ENCODE measurements at places on chromosomes 7 and 10.
A peak's percentile ranks its signal among the peaks of the same experiment; 100 is the strongest.

- H3K4me1 ChIP-seq = peaks cover 70% of the 10 kb centered on the region
- H3K36me3 ChIP-seq = peaks cover 8% of the 10 kb centered on the region
- H3K27me3 ChIP-seq = no peaks in the 10 kb centered on the region
- peak overlapping the region; percentile 84 for H3K4me3 ChIP-seq
- DNase-seq = no peak
Observed at GRCh38 chr10:6542999-6543430, 37.1 kb downstream of the PRKCQ start.

DNA sequence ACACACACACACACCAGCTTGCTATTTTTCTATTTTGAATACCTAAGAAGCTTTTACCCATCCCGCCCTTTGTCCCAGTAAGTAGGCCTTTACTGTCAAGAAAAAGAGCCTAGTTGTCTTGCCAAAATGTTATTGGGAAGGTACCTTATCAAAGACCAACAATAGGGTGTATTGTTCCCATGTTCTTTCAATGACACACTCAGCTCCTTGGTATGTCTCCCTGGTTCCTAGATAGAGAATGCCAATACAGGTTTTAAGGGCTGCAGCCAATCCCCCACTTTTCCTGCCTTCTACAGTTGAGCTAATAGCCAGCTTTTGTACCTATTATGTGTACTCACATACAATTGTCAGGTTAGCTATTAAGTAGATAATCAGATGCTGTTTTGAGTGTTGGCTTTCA, 92.0 kb upstream of the LRRTM3 start:
- no peak overlapping the region for H3K27ac ChIP-seq
- no peaks in the 10 kb centered on the region for H3K27me3 ChIP-seq
- no peaks in the 10 kb centered on the region for H3K36me3 ChIP-seq
- no peak for DNase-seq
- H3K4me1 ChIP-seq = no peaks in the 10 kb centered on the region

DNA sequence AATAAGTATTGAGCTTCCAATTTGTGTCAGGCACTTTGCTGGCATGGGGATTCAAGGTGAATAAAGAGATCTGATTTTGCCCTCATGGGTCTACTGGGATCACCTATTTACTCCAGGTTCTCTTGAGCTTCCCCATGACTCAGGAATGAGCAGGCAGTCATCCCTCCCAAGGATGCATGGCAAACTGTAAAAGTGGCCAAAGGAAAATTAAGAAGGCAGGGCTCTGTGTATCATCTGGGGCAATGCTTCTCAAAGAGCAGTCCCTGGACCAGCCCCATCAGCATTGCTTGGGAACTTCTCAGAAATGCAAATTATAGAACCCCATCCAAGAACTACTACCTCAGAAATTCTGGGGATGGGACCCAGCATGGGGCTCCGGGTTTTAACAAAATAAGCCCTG, 48.7 kb downstream of the WDFY4 start:
- H3K27ac ChIP-seq = no peak overlapping the region
- no peak overlapping the region for H3K4me3 ChIP-seq
- DNase-seq = no peak
- no peaks in the 10 kb centered on the region for H3K36me3 ChIP-seq
- no peaks in the 10 kb centered on the region for H3K4me1 ChIP-seq

- H3K27me3 ChIP-seq = no peaks in the 10 kb centered on the region
- no peaks in the 10 kb centered on the region for H3K36me3 ChIP-seq
- peaks cover 27% of the 10 kb centered on the region for H3K4me1 ChIP-seq
- H3K27ac ChIP-seq = no peak overlapping the region
Observed at GRCh38 chr10:12489806-12490205, 140.5 kb downstream of the CAMK1D start.

DNA sequence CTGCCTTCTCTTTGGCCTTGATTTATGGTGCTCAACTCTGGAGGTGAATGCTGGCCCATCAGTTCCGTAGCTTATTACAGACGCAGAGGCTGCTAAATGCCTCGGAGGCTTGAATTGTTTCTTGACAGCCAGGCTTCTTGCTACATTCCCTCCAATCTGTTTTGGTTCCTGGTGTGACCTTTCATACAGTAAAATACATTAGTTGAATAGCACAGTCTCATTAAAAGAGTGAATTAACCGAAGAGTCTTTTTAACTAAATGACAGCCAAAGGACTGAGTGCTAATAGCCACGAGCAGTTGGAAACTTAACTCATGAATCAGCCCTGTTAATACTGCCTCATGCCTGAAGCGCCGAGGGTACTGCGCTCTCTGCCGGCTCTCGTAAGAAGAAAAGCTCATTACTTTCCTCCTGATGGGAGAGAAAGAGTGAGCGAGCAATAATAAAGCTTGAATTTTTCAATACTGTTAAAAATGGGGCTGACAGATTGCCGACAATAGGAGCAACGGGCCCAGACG, 236.4 kb upstream of the GPR26 start:
- H3K4me1 ChIP-seq = no peaks in the 10 kb centered on the region
- DNase-seq = no peak
- no peaks in the 10 kb centered on the region for H3K36me3 ChIP-seq

- H3K27me3 ChIP-seq = peaks cover 46% of the 10 kb centered on the region
- no peaks in the 10 kb centered on the region for H3K36me3 ChIP-seq
- H3K4me3 ChIP-seq = no peak overlapping the region
- peaks cover 21% of the 10 kb centered on the region for H3K4me1 ChIP-seq
Observed at GRCh38 chr10:3424111-3424851, 251.7 kb upstream of the PITRM1 start.

DNA sequence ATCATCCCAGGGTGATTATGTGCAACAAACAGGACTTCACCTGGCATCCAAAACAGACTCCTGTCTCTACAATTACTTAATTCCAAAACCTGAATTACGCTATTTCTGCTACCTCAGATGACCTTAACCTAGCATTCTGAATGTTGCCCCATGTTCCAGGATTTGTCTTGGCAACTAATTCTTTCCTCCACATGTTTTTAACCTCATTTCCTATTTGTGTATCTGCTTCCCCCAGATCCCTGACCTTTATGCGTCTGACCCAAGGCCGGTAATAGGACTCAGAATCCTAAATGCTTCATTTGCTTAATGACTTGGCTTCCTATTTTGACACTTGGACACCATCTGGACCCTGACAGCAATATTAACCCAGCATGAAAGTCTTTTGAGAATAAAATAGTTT, 8.7 kb upstream of the ING3 start:
- peaks cover 18% of the 10 kb centered on the region for H3K27me3 ChIP-seq
- H3K27ac ChIP-seq = no peak overlapping the region
- no peak overlapping the region for H3K4me3 ChIP-seq
- H3K36me3 ChIP-seq = no peaks in the 10 kb centered on the region

- DNase-seq = no peak
- no peaks in the 10 kb centered on the region for H3K4me1 ChIP-seq
- H3K4me3 ChIP-seq = peak overlapping the region; percentile 4
- no peak overlapping the region for H3K27ac ChIP-seq
Observed at GRCh38 chr7:47256016-47256415, 325.9 kb downstream of the TNS3 start.

GRCh38 chr10:32713560-32713959, 244.5 kb downstream of the ITGB1 start:
- no peak overlapping the region for H3K27ac ChIP-seq
- H3K36me3 ChIP-seq = no peaks in the 10 kb centered on the region
- H3K27me3 ChIP-seq = no peaks in the 10 kb centered on the region
- DNase-seq = no peak

- no peak overlapping the region for H3K4me3 ChIP-seq
- H3K27ac ChIP-seq = no peak overlapping the region
- no peak for DNase-seq
Observed at GRCh38 chr10:44982496-44982895, 3.9 kb upstream of the DEPP1 start.

- H3K4me1 ChIP-seq = no peaks in the 10 kb centered on the region
- DNase-seq = no peak
- no peak overlapping the region for H3K27ac ChIP-seq
- no peaks in the 10 kb centered on the region for H3K36me3 ChIP-seq
- no peak overlapping the region for H3K4me3 ChIP-seq
Observed at GRCh38 chr10:1309617-1310270, 253.6 kb downstream of the WDR37 start.

DNA sequence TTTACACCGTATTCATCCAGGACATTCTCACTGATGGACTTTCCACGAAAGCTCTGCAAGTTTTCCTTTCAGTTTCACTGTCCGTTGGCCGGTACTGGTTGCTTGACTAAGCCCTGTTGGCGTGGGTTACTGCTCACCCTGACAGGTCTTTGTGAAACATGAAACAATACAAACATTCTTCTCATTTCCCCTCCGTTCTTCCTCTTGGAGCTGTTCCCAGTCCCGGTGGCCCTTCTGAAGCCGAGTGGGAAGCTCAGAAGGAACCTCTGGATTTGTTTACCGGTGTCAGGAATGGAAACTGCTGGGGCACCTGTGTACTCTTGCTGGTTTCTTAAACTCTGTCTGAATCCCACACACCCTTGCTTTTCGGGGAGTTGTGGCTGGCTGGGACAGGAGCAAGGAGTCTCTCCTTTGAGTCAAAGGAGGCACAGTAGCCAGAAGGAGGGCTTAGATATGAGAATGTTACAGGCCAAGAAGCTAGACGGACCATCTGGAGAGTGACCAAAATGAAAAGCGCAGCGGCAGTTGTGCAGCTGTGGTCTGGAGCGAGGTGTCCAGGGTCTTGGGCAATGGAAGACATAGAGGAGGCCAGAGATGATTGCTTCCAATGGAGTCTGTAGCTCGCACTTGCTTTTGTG, 45.7 kb downstream of the LYZL2 start:
- peak overlapping the region; percentile 78 for H3K4me3 ChIP-seq
- peaks cover 12% of the 10 kb centered on the region for H3K4me1 ChIP-seq
- H3K36me3 ChIP-seq = no peaks in the 10 kb centered on the region
- H3K27me3 ChIP-seq = peaks cover 20% of the 10 kb centered on the region
- peak overlapping the region; percentile 79 for H3K27ac ChIP-seq

DNA sequence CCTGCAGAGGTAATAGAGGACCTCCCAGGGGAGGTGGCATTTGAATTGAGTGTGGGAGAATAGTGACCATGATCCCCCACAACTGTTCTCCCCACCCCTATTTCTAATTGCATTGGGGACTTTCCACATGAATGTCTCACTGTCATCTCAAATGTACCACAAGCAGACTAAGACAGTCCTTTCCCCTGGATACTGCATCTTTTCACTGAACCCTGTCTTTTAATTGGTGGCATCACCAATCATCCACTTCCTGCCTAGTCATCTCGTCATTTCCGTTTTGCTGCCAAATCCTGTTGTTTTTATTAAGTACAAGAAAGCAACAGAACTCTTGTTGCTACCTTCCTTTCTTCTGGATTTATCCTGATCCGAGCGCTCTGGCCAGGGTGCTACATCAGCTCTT, 120.3 kb downstream of the NRP1 start:
- no peak overlapping the region for H3K4me3 ChIP-seq
- no peaks in the 10 kb centered on the region for H3K27me3 ChIP-seq
- peak overlapping the region; percentile 15 for H3K27ac ChIP-seq
- peaks cover 14% of the 10 kb centered on the region for H3K4me1 ChIP-seq

DNA sequence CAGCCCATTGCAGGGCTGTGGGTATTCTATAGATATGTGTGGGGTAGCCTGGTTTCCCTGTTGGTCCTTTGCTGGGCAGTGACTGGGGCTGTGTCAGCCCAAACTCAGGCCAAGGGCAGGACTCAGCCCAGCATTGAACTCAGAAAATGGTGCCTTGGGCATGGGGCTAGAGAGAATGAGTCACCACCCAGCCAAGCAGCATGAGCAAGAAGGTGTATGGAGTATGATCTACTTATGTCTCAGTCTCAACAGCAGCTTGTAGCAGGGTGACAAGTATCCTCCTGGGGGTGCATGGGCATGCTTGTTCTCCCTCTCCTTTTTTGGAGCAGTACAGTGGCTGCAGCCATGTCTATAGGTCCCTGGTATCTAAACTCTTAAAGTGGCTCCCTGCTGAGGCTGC, 32.0 kb downstream of the STK31 start:
- no peaks in the 10 kb centered on the region for H3K4me1 ChIP-seq
- H3K27me3 ChIP-seq = no peaks in the 10 kb centered on the region
- H3K4me3 ChIP-seq = no peak overlapping the region
- no peaks in the 10 kb centered on the region for H3K36me3 ChIP-seq
- H3K27ac ChIP-seq = no peak overlapping the region

GRCh38 chr7:151559557-151560183, 40.0 kb upstream of the RHEB start:
- DNase-seq = no peak
- H3K27ac ChIP-seq = no peak overlapping the region
- H3K36me3 ChIP-seq = peaks cover 52% of the 10 kb centered on the region
- peak overlapping the region; percentile 35 for H3K4me3 ChIP-seq
- H3K27me3 ChIP-seq = no peaks in the 10 kb centered on the region

DNA sequence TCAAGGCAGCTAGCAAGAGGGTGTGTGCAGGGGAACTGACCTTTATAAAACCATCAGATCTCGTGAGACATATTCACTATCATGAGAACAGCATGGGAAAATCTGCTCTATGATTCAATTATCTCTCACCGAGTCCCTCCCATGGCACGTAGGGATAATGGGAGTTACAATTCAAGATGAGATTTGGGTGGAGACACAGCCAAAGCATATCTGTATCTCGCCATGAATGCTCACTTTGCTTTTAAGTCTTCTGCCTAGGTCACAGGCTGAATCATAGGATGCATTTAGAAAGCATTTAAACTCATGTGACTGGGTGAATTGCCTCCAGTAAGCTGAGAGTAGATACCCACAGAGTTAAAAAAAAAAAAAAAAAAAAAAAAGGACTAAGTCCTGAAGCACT, 220.0 kb downstream of the AGMO start:
- DNase-seq = no peak

- H3K27ac ChIP-seq = peak overlapping the region; percentile 50
- peaks cover 44% of the 10 kb centered on the region for H3K36me3 ChIP-seq
- no peaks in the 10 kb centered on the region for H3K27me3 ChIP-seq
- H3K4me1 ChIP-seq = peaks cover 35% of the 10 kb centered on the region
- no peak for DNase-seq
- no peak overlapping the region for H3K4me3 ChIP-seq
Observed at GRCh38 chr10:109886781-109887140, 36.5 kb downstream of the XPNPEP1 start.
